ENCODE measurements at places on chromosomes 5 and 9. TPM values are rescaled to one million over a fixed set of nuclear protein-coding genes. Genes with fewer than 3 reads are reported as not detected.

The SPINK4 gene
- 0.74 TPM for total RNA-seq

The SLC25A2 gene
- total RNA-seq = 0.18 TPM

The SEMA5A gene
- 5.3 TPM for total RNA-seq

The CRHBP gene
- total RNA-seq = 2.1 TPM

The ZER1 gene
- 20.5 TPM for total RNA-seq

The NOXA1 gene
- 0.57 TPM for total RNA-seq

The PCDHGA5 gene
- 1.3 TPM for total RNA-seq

The TMEM215 gene
- total RNA-seq = not detected

The DCTN4 gene
- total RNA-seq = 48.4 TPM

The CYLC2 gene
- not detected for total RNA-seq

The APC gene
- 32.4 TPM for total RNA-seq

The ANKH gene
- 10.4 TPM for total RNA-seq

The TLE1 gene
- total RNA-seq = 32.9 TPM

The SPATA31D4 gene
- total RNA-seq = not detected

The WWC1 gene
- 1.8 TPM for total RNA-seq

The PCDHB9 gene
- total RNA-seq = 0.09 TPM

The PROB1 gene
- total RNA-seq = 1.0 TPM

The HNRNPK gene
- total RNA-seq = 463 TPM

The MEIKIN gene
- not detected for total RNA-seq

The DMRT3 gene
- total RNA-seq = not detected

The SPTLC1 gene
- total RNA-seq = 92.0 TPM

The LCN1 gene
- total RNA-seq = 0.65 TPM

The APBA1 gene
- total RNA-seq = 7.1 TPM
